ENCODE measurements at places on chromosomes 4 and X.

DNA sequence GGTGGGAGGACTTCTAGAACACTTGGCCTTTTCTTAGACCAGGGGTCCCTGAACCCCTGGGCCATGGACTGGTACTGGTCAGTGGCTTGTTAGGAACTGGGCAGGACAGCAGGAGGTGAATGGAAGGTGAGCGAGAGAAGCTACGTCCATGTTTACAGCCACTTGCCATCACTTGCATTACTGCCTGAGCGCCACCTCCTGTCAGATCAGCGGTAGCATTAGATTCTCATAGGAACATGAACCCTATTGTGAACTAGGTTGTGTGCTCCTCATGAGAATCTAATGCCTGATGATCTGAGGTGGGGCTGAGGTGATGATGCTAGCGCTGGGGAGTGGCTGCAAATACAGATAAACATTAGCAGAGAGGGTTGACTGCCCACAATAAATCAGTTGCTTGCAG lies 100.9 kb upstream of the IGFBP7 start:
- no peak for DNase-seq

DNA sequence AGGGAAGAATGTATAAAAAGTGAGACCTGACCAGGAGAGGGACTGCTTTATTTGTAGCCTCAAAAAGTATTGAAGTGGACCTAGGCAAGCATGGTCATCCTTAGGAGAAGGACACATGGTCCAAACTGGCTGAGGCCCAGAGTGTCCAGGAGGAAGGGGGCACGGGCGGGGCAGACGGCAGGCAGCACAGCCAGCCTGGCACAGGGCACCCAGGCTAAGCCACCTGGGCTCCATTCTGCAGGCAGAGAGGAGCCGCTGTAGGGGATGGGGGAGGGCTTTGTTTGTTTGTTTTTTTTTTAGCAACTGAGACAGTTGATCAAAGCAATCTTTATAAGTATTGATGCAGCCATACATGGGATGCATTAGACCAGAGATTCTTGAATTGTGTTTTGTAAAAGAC lies 188.6 kb downstream of the PRDM5 start:
- DNase-seq: no peak

GRCh38 chr4:160129439-160129838 lies 1026.6 kb downstream of the RAPGEF2 start:
- DNase-seq: no peak

DNA sequence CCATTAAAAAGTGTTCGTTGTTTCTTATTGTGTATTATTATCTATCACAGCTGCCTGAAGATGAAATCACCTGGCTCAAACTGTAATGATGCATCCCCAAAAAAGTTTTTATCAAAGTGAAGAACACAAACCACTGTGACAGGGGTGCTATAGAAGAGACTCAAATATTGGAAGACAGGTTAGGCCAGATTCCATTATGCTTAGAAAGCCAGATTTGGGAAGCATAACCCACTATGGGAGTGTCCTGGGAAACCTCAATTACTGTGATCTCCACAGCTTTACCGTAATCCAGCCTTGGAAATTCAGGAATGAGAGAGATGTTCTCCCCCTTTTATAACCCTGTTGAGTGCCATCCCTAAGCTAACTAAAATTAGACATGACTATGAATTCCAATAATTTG lies 114.2 kb downstream of the NWD2 start:
- DNase-seq: no peak

DNA sequence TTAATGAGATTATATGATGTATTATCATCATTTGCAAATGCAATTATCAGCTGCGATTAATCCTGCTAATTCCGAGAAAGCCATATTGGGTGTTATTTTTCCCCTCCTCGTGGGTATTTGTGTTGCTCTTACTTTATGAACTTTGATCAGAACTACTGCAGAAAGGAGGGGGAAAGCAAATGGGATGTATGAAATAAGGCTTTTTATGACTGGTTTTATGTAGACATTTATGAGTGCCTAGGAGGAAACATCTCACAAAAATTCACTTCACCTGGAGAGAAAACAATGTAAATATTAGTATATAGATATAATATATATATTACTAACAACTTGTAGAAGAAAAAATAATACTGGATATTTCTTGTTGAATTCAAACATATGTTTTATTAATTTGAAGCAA lies 214.4 kb downstream of the TEX13A start:
- DNase-seq: no peak

GRCh38 chr4:7511525-7511924 lies 76.8 kb upstream of the PSAPL1 start:
- no peak for DNase-seq

DNA sequence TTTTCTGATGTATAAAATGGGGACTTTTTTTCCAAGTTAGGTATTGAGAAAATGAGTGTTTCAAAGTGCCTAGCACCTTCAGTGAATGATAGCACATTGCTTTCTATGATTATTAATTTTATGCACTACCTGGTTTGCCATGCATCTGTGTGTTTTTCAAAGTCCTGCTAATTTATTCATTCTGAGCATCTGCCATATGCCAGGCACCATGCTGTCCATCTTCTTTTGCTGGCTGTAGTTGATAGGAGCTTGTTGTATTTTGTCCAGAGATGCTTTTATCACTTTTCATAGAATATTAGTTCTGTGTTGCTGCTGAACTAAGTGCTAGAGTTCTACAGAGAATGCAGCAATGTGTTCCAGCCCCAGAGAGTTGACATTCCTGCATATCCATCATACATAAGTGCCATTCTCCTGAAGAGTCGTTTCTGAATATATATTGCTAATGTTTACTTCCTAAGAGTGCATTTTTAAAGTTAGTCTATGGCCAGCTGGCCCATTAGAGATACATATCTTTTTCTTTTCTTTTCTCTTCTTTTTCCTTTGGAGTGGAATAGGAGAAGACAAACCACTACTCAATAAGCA lies 49.0 kb upstream of the CLNK start:
- DNase-seq: no peak

DNA sequence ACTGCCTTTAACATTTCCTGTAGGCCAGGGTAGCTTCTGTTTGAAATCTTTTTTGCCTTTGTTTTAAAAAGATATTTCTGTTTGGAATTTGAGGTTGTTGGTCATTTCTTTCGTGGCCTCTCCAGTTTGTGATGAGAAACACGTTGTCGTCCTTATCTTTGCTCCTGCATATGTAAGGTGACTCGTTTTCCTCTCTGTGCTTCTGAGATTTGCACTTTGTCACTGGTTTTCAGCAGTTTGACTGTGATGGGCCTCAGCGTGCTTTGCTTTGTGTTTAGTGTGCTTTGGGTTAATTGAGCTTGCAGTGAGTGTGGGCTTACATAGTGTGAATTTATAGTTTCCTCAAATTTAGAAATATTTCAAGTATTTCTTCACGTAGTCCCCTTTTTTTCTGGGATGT lies 81.5 kb downstream of the FAM193A start:
- no peak for DNase-seq

GRCh38 chrX:17839269-17839668 lies 21.8 kb downstream of the RAI2 start:
- no peak for DNase-seq

DNA sequence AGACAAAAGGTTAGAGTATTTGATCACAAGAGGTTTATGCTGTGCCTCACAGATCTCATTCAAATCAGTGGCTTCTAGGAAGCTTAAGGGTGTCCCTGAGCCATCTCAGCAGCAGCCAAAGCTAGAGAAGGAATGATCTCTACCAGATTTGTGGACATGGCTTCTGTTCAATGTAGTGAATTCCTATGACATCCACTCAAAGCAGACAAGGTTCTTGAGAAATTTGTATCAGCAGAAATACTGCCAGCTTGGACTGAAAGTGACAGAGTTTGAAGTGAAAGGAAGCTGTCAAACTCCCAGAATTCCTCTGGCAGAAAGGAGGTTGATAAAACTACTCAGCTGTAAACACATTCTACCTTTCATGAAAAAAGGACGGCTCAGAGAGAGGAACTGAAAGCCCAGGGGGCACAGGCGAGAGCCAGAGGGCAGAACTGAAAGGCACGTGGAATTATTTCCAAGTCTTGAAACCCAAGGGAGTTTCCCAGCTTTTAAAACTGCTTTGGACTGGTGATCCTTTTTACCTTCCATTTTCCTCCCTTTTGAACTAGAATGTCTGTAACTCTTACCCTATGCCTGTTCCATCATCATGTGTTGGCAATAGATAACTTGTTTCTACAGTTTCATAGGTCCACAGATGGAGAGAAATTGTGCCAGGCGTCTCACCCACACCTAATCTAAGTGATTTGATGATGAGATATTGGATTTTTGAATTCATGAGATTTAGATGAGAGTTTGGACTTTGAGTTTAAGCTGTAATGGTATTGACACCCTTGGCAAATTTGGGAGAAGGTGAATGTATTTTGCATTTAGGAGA lies 14.5 kb upstream of the MED14 start:
- DNase-seq: no peak

DNA sequence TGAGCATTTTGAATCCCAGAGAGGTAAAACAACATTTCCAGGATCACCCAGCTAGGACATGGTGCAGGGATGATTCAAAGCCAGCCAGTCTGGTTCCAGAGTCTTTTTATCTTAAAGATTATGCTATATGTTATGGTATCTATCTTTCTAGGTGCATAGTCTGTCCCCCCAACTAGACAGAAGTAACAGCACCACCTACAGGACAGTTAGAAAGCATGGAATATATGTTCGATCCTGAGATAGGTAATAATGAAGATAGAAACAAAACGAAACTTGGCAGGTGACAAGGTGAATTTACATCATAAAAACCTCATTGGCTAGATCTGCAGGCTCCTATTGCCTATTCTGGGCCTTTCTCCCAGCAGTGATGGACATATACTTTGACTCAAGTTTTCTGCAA lies 723.2 kb downstream of the SMARCA1 start:
- DNase-seq: no peak

- DNase-seq: no peak
Measured at GRCh38 chr4:24334906-24335305, 249.4 kb downstream of the DHX15 start.

DNA sequence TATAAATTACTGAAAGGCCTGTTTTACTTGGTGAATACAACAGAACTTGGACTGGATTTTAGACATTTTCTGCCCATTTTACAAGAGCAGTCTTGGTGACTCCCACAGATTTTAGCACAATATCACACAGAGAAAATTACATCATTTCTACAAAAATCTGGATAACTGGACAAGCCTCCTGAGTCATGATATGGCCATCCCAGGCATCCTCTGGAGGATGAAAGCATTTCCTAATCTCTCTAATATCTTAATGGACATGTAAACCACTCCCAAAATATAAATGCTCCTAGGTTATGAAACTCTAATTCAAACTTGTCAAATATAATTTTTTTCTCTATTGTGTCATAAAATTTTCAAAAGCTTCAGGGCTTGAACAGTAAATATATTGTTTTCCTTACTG lies 1170.8 kb upstream of the PCDH7 start:
- DNase-seq: no peak

- no peak for DNase-seq
Measured at GRCh38 chr4:171025776-171026175, 787.4 kb upstream of the GALNTL6 start.

DNA sequence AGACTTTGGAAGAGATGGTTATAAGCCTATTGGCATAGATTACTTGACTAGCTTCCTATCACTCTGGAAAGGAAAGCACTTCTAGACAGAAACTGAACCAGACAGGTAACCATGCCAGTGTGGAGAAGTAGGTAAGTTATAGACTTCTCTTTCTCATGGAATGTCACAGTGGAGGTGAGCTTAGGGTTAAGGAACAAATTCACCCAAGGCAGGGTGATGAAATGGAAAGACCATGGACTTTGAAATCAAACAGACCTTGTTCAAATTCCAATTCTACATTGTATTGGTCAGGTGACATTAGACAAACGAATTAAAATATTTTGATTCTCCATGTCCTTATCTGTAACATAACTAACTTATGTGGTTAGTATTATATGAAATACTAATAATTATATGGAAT lies 7.7 kb upstream of the RAP1GDS1 start:
- no peak for DNase-seq

DNA sequence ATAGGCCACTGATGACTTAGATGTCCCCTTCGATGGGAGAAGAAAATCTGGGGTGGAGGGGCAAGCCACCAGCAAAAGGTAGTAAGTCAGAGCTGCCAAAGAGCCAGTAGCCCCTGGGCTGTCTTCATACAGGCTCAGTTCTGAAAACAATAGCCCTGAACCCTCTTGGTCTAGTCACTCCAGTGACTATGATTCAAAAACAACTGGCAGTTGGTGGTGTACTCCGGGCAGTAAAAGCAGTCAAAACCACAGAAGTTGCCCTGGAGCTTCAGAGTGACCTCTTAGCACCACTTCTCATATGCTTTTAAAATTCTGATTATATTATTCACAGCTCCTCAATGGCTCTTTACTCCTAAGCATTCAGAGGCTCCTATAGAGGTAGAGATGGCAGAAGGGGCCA lies 164.3 kb upstream of the MAMLD1 start:
- no peak for DNase-seq

DNA sequence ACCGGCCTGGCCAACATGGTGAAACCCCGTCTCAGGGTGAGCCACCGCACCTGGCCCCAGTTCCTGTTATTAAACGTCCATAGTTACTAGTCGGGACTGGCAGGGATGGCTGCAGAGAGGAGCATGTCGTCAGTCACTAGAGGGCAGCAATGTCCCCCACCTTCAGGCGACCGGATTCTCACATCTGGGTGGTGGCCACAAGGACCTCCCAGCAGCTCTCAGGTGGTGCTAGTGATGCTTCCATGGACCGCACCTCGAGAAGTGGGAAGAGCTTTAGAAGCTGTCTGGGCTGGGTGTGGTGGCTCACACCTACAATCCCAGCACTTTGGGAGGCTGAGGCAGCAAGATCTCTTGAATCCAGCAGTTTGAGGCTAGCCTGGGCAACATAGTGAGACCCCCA lies 13.3 kb upstream of the IL3RA start:
- peak; percentile 43 for DNase-seq

DNA sequence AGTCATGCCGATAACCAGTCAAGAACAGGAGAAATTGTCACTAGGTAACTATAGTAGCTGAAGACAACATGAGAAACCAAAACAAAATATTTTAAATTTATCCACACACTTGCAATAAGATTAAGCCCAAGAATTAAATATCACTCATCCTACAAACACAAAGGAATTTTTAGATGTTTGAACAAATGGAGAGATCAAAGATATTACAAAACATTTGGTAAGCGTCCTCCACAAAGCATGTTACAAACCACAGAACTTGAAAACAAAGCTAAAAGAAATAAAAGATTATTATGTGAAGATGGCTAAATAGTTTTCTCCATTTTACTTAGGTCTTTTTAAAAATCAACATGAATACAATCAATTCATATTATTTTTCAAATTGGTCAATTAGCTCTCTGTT lies 631.9 kb upstream of the INTU start:
- DNase-seq: no peak

GRCh38 chrX:69104756-69105434 lies 60.4 kb downstream of the PJA1 start:
- no peak for DNase-seq

DNA sequence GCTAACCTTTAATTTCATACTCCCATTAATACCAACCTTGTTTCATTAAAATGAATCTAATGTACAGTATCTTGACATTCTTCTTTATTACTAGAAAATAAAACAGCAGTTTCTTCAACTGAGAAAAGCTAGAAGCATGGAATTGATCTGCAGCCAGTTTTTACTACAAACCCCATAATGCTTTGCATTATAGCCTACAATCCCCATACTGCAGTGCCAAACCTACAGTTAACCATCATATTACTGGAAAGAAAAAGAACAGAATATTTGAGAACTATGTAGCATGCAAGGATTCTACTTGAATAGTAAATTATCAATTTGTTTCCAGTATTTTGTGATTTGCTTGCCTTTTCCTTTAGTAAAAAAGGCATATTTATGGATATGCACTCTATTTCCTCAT lies 3.2 kb upstream of the IL1RAPL1 start:
- DNase-seq: no peak
